ENCODE measurements at places on chromosomes 2 and 18.

GRCh38 chr2:241853651-241854341 is 4.9 kb downstream of the PDCD1 start:
- no peak for DNase-seq

- peak; percentile 30 for DNase-seq
Observed at GRCh38 chr18:54147439-54147838, 77.0 kb downstream of the MBD2 start.

DNA sequence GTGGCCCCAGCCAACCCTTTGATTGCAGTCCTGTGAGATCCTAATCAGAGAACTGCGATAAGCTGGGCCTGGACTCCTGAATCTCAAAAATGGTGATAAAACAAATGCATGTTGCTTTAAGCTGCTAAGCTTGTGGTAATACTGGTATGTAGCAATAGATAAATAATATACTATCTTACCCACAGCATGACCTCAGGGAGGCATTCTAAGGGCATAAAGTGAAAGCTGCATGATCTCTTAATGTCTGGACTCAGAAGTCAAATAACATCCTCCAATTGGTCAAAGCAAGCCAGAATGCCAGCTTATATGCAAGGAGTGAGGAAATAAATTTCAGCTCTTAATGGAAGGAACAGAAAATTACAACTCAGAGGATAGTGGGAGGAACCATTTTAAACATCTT is 246.1 kb downstream of the FSIP2 start:
- no peak for DNase-seq

DNA sequence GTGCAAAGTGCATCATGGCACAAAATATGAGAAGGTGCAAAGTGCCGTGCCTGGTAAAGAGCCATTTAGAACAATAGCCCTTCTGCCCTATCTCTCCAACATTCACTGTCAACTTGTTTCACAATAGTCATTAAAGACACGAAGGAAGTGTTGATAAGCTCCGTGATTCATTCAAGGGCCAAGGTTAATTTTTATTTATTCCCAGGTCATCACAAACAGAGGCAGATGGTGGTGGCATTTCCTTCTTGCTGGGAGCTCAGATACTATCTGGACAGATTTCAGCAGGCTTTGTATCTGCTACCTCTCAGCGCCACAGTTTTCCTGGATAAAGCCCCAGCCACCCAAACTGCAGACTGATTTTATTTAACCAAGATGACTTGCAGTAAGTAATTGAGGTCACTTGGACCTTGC is 309.3 kb downstream of the ZNF521 start:
- no peak for DNase-seq

- peak; percentile 77 for DNase-seq
Observed at GRCh38 chr2:179454443-179455171, 190.0 kb upstream of the SESTD1 start.

DNA sequence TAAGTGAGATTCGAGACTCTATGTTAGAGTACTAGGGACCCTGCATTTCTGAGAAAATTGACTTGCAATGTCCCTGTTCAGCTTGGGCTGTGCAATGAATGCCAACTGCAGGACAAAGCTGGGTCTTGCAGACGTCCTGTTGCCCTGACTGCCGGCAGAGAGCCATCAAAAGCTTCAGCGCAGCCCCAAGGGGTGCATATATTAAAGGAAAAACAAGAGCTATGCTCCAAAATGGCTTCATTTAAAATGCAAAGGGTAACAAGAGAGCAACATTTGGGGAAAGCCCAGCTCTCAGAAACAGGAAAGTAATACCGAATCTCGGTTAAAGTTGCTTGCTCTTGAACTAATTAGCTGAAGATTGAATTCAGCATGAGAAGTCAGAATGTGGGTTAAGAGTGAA is 110.9 kb upstream of the PNPT1 start:
- DNase-seq: no peak

GRCh38 chr18:77250926-77251729 is 1.5 kb downstream of the GALR1 start:
- no peak for DNase-seq

GRCh38 chr2:28626891-28627421 is 124.7 kb upstream of the PPP1CB start:
- no peak for DNase-seq

- DNase-seq: peak; percentile 98
Observed at GRCh38 chr2:42844901-42845821, 52.8 kb upstream of the HAAO start.

- no peak for DNase-seq
Observed at GRCh38 chr18:57921708-57922107, 118.6 kb upstream of the ATP8B1 start.

DNA sequence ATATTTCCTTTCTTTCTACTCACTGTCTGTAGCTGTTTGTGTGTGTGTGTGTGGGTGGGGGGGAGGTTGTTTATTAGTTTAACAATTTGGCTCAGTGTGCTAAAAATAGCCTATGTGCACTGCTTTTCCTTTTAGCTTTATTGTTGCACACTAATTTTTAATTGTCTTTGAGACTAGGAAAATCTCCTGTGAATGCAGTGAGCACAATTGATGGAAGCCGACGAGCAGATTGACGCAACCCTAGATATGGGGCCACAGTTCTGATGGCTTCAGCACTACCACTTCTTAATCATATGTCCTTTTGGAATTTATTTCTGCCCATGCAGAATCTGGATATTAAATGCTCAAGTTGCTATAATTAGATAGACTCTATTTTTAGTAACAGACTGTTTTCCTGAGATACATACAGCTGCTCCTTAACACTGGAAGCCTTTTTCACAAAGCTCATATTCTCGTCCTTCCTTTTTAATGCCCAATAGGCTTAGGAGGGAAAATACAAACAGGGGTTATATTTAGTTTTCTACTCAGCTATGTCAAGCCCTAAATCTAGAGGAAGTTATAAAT is 109.1 kb downstream of the IRS1 start:
- DNase-seq: no peak

GRCh38 chr2:112253261-112253815 is 1.5 kb downstream of the ZC3H8 start:
- DNase-seq: no peak

DNA sequence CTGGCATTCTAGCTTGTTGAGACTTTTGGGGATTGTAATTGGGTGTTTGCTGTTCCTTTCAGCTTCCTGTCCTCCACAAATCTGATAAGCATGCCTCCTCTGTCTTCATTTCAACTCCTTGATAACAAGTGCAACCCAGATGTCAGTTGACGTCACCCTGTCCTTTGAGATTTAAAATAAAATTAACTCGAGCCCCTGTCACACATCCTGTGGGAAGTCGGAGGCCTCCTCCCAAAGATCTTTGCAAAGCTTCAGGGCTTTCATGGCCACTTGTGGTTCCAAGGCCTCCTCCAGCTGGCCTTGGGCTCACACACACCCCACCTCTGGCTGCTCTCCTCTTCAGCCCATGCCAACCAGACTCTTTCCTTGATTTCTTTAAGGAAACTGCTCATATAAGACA is 69.9 kb upstream of the ITGA6 start:
- no peak for DNase-seq

DNA sequence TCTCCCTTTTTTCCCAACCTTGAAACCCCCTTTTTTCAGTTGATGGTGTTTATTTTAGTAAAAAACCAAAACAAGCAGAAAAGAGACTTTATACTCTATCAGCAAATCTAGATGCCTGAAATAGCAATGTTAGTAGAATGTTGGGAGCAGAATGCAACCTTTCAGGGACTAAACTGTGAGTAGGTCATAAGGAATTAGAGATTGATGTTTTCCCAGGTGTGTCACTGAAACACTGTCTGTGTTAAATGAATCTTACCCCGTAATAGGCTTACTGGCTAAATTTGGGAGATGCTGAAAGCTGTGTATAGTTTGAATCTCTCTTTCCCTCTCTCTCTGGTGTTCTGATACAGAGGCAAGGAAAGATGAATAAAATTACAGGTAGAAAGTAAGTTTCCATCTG is 43.8 kb downstream of the AGFG1 start:
- DNase-seq: no peak

- no peak for DNase-seq
Observed at GRCh38 chr2:25053041-25053440, 11.2 kb downstream of the EFR3B start.

- no peak for DNase-seq
Observed at GRCh38 chr2:241148239-241148638, 1.0 kb downstream of the PASK start.
